ENCODE measurements at places on chromosomes 1 and 21. TPM values are rescaled to one million over a fixed set of nuclear protein-coding genes. Genes with fewer than 3 reads are reported as not detected.

DUSP23 gene
- 7.6 TPM for total RNA-seq

KRTAP19-1 gene
- total RNA-seq: not detected

KCNA3 gene
- total RNA-seq: 0.36 TPM

LIN28A gene
- total RNA-seq: not detected

BSND gene
- not detected for total RNA-seq

RHEX gene
- not detected for total RNA-seq

PTPRC gene
- total RNA-seq: 0.16 TPM

MYOG gene
- not detected for total RNA-seq

LGALS8 gene
- 70.1 TPM for total RNA-seq

CDKN2C gene
- 60.8 TPM for total RNA-seq

All from hair follicle dermal papilla cell (primary cell).